Germinal center (tissue), 1 donor: ENCODE measurements at places on chromosomes 5 and 9.

DNA sequence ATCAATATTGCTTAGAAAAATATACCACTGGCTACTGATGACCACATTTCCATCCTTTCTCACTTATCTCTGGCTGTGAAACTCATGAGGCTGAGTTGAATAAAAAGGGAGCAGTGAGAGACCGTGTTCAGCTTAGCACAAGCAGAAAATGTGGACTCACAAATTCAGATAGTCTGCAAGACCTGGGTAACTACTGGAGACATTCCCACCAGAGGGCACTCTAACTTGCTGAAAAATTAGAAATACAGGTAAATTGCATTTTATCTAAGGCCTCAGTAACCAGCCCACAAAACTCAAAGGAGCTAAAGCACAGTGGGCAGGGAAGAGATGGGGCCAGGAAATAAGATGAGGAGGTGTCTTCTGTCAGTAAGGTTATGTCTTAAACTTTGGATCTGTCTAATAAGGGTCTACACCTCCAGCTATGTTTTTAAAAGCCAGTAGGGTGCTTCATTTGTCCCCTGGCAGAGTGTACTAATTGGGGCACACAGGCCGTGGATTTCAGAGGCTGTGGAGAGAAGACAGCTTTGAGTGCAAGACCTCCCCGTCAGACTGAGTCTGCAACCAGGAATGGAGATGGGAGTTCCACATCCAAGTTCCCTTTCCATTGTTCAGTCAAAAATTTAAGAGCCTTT, 8.7 kb upstream of the NDUFB6 start:
- DNase-seq = peak; percentile 30

DNA sequence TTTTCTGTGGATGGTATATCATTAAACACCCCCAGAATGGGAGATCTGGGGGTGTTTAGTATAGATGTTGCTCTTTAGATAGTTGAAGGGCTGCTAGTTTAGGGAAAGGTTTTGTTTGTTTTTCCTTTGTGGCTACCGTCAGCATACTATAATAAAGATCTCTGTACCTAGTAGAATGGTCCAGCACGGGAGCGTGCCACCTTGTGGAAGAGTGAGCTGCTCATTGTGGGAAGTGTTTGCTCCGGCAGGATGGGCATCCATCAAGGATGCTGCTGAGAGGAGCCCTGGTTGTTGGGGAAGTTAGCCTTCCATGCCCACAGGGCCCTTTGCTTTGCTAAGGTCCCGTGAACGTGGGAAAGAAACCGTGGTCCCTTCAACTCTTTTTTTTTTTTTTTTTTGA, 113.1 kb downstream of the LIFR start:
- DNase-seq = no peak

DNA sequence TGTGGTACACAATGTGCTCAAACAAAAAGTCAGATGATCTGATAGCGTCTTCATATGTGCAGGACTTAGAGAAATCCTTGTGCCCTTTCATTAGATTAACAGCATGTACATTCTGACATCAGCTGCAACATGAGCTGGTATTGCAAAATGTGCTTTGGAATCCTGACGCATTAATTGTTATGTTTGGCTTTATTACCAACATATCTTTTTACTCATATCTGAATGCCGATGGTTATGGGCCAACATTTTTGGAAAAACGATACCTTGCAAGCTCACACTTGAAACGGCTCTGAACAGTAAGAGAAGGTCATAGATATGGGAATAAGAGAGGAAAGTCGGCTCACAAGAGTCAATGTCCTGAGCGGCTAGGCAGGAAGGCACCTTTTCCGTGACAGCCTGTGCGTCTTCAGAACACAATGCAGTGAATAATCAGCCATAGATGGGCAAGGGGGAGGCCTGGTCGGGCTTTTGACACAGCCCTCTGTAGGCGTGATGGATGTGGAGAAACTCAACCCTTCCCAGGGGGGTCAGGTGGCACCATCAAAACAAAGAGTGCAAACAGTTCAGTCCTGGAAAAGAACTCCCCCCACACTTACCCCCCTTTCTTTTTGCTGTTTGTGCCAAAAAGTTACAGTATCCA, 36.4 kb upstream of the GAS1 start:
- DNase-seq = no peak

DNA sequence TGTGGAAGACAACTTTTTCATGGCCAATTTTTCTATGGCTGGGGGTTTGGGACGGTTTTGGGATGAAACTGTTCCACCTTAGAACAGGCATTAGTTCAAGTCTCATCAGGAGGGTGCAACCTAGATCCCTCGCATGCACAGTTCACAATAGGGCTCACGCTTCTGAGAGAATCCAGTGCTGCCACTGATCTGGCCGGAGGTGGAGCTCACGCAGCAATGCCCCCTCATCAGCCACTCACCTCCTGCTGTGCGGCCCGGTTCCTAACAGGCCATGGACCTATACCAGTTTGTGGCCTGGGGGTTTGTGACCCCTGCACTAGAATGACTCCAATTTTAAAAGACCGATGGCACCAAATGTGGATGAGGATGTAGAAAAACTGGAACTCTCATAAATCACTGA, 127.2 kb upstream of the IER5L start:
- no peak for DNase-seq

DNA sequence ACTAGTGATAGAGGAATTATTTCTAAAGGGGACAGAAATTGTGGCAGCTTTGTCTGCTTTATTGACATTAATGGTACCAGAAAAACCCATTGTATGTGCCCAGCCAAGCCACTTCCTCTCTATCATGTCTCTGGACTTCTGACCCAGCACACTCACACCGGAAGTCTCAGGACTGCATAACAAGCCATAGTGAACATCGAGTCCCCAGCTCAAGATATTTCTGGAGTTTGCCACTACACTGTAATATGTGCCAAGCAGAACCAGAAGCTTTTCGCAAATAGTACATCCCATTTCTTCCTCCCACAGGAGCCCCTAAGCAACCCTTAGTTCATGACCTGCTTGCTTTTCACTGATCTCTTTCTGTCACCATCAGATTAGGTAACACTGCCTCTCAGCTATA, 187.4 kb upstream of the GHR start:
- no peak for DNase-seq

DNA sequence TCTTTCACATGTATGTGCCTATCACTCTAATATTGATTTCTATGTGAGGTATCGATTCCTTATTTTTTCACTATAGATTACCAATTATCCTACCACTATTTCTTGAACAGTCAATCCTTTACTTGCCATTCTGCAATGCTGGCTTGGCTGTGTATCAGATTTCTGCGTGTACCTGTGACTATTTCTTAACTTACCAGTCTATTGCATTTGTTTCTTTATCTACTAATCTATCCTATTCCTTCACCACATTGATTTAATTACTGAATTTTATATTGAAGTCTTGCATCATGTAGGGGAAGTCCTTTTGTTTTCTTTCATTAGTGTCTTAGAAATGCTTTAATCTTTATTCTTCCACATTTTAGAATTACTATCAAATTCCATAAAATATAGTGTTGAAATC, 684.8 kb downstream of the LRRC70 start:
- DNase-seq = no peak

DNA sequence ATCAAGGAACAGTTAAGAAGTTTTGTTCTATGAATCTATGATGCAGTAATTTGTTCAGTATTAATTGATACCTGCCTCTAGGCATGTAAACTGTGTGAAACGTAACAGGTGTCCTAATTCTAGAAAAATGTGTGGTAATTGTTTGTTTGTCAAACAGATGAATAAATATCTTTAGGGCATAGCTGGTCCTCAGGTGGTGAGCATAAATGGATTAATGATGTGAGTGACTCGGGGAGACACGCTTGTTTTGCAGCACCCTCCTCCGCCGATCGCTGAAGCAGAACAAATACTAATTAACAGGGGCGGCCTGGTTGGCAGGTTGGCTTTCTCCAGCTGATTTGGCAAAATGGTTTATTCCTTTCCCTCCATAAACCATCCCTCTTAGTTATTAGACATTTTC, 88.8 kb downstream of the TLE4 start:
- DNase-seq = no peak

DNA sequence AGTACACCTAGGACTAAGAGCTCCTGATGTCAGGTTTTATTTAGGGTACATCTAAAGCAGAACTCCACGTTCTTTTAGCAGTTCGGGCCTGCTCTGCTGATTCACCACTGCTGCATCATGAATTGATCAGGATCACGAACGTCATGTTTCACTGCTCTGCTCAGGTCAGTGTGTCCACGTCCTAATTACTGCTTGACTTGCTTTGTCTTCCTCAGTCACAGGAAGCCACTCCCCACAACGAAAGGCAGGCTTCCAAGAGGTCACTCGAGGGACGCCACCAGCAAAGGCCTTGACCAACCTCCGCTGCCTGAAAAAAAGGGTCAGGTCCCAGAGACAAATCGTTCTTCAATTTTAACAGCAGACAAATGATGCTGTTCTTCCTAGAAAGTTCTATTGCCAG, 40.3 kb downstream of the CTNND2 start:
- DNase-seq = no peak

- DNase-seq = no peak
Observed at GRCh38 chr5:67935908-67936566, 279.5 kb upstream of the PIK3R1 start.

GRCh38 chr5:162189719-162190118, 122.1 kb downstream of the GABRG2 start:
- DNase-seq = no peak

GRCh38 chr5:122639864-122640263, 135.0 kb upstream of the SNX2 start:
- DNase-seq = no peak

DNA sequence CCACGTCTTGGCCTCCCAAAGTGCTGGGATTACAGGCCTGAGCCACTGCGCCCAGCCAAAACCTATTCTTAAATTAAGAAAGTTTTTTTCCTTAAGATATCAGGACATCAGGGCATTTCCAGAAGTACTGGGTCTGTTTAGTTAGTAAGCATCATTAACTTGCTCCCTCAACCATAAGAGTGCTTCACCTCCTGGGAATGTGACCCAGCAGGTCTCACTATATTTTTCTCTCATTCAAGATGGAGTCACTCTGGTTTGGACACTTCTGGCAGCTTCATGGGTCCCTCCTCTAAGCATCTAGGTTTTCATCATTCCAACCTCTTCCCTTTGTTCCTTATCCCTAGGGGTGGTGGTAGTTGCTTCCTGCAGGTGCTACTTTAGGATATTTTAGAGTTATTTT, 10.3 kb upstream of the BRD3OS start:
- DNase-seq = no peak

GRCh38 chr9:132507670-132508469, 74.5 kb upstream of the BARHL1 start:
- DNase-seq = peak; percentile 86

GRCh38 chr9:137175345-137175961, 3.6 kb upstream of the TMEM210 start:
- no peak for DNase-seq

DNA sequence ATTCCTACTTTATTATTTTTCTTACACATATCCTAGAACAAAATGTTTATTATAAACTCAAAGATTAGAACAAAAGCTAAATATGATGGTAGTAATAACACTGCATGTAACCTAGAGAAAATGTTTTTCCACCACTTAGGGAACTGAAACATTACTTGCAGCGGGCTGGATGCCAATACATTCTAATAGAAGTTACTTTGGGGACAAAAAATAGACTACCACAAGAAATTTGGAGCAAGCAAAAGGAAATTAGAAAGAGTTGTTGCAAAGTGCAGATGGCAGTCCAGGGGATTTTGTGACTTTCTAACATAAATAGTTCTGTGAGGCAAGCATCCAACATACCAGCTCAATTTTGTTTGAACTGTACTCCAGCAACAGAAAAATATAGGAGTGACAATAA, 255.3 kb upstream of the GRIN3A start:
- no peak for DNase-seq

DNA sequence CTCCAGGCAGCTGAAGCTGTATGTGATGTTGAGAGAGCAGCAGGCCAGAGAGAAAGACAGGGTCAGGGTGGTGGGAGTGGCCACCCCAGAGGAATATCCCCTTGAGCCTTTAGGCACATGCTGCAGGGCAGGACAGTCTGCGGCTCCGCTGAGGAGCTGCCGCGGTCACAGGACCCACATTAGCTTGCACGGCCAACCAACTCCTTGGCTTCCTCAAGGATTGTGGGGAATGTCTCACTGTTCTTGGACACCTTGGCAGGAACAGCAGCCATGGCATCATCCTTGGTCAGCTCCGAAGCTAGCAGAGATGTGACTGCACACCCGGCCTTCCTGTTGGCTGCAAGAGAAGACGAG, 27.8 kb downstream of the PCDHGC5 start:
- no peak for DNase-seq

DNA sequence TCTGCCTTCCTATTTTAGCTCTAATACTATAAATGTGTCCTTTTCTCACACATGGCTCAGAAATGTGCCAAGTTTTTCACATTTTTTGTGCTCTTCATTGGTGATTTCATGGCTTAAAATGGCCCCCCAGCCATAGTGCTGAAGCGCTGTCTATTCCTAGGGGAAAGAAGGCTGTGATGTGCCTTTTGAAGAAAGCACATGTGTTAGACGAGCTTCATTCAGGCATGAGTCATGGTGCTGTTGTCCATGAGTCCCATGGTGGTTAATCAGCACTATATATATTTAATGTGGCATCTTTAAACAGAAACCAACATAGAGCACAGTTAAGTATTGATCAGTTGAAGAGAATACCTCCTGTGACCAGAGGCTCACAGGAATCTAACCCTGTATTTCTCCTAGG, 55.8 kb downstream of the PDE8B start:
- no peak for DNase-seq

- no peak for DNase-seq
Observed at GRCh38 chr5:154612666-154613065, 134.6 kb upstream of the HAND1 start.

DNA sequence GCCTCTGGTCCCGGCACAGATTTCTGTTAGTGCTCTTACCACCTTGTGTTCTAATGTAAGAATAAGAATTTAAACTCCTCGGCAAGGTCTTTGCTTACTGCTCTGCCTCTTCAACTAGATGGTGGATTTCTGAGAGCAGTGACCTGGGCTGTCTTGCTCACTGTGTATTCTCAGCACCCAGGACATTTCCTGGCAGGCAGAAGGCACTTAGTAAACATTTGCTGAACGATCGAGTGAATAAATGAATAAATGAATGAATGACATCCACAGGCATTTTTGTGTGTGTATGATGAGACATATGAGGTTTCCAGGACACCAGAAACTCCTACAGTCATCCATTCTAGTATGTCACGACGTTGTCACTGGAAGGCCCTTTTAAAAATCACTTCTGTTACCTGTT, 143.2 kb downstream of the BOD1 start:
- no peak for DNase-seq

- no peak for DNase-seq
Observed at GRCh38 chr5:157233515-157233914, 32.4 kb upstream of the CYFIP2 start.
